ENCODE measurements at places on chromosomes 6 and 20.

DNA sequence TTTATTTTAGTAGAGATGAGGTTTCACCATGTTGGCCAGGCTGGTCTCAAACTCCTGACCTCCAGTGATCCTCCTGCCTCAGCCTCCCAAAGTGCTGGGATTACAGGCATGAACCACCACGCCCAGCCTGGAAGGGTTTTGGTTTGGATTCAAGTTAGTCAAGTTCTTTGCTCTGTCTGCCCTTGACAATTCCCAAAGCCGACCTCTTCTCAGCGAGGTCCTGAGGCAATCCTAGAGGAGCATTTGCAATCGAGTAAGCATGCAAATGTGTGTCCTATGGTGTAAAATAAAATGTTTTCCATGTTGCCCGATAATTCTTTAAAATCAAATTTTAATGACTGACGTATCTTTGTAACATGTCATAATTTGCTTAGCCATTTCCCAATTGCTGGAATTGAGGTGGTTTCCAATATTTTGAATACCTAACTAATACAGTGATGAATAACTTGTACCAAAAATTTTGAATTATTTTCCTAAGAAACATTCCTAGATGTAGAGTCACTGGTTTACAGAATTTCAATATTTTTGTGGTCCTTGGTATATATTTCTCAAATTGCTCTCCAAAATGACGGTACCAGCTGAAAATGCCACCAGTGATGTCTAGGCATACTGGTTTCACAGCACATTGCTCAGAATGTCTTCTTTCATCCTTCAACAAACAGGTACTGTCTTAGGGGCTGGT, 38.7 kb downstream of the GTF2H5 start:
- H3K4me3 ChIP-seq = no peak overlapping the region
- H3K27me3 ChIP-seq = no peaks in the 10 kb centered on the region
- DNase-seq = no peak

DNA sequence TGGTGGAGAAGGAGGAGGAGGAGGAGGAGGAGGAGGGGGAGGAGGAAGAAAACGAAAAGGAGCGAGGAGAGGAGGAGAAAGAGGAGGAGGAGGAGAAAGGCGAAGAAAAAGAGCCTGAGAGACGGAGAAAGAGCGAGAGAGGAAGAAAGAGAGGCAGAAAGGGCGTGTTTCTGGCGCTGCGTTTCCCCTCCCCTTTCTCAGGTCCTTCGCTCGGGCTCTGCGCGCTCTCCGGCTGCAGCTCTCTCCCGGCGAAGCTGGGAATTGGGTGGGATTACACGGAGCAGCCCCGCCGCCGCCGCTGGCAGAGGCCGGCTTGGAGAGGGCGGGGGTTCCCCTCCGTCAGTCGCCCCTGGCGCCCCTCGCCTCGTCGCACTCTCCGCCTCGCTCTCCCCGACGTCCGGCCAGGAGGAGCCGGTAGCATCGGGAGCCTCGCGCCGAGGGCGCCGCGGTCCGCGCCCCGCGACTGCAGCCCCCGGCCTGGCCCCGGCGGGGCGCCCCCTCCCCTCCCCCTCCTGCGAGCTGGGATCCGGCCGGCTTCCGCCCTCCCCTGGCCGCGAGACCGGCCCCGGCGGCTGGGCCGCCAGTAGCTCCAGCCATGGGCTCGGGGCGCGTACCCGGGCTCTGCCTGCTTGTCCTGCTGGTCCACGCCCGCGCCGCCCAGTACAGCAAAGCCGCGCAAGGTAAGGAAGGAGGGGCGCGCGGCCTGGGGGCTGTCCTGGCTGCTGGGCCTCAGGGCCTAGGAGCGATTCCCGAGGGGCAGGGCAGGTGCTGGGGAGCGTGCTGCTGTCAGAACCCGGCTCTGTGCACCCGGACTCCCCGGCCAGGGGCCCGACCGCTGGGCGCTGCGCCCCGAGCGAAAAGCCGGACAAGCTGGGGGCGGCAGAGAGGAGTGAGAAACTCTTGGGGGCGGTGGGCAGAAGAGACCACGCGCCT, at the start of gene SCUBE3:
SCUBE3 (plus strand) TSS at position 133 of the 933 bp plus-strand sequence; CDS start at position 596, 463 bp downstream.
- H3K4me1 ChIP-seq = peaks cover 4% of the 10 kb centered on the region
- no peak within 1 kb of the TSS for H3K4me3 ChIP-seq
- H3K27me3 ChIP-seq = peaks cover 39% of the 10 kb centered on the region
- DNase-seq = no peak
- peaks cover 6% of the 10 kb centered on the region for H3K36me3 ChIP-seq

DNA sequence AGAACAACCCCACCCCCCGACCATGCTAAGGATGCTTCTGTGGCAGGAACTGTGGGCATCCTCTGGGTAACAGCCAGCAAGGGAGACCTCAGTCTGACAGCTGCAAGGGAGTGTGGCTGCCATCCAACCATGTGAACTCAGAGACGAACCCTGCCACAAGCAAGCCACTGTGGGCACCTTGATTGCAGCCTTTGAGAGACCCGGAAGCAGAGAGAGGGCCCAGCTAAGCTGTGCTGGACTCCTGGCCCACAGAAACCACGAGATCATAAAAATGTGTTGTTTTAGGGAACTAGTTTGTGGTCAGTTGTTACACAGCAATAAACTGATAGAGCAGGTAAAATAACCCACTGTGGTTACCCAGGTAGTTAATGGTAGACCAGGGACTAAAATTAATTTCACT, 414.6 kb downstream of the CDH26 start:
- no peaks in the 10 kb centered on the region for H3K36me3 ChIP-seq
- H3K4me1 ChIP-seq = no peaks in the 10 kb centered on the region

- H3K36me3 ChIP-seq = no peaks in the 10 kb centered on the region
- no peaks in the 10 kb centered on the region for H3K27me3 ChIP-seq
- no peaks in the 10 kb centered on the region for H3K4me1 ChIP-seq
- no peak overlapping the region for H3K4me3 ChIP-seq
These were observed 446.3 kb upstream of the SLC35B3 start for GRCh38 chr6:8881663-8882062.

- no peaks in the 10 kb centered on the region for H3K4me1 ChIP-seq
- H3K27ac ChIP-seq = no peak overlapping the region
- no peak overlapping the region for H3K4me3 ChIP-seq
- no peak for DNase-seq
- no peaks in the 10 kb centered on the region for H3K36me3 ChIP-seq
These were observed 131.6 kb upstream of the TOP1 start for GRCh38 chr20:40896814-40897700.

DNA sequence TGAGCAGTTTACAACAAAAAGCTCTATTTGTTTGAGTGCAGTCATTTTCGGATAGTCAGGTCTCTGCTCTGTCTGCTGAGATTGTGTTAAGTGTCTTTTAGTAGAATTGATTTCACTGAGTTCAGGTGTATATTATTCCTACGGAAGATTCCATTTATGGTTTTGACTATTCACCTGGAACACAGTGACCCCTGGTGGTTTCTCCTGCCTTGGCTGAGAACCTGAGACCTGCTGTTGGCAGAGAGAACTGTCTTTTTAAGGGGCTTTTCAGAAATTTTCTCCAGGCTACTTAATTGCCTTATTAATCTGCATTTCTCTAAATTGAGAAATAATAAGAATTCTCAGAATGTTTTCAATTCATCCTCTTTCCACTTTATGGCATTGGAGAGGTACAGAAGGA, 508.0 kb downstream of the TBC1D32 start:
- no peaks in the 10 kb centered on the region for H3K36me3 ChIP-seq
- H3K4me1 ChIP-seq = no peaks in the 10 kb centered on the region
- DNase-seq = peak; percentile 61
- no peaks in the 10 kb centered on the region for H3K27me3 ChIP-seq
- H3K27ac ChIP-seq = no peak overlapping the region

GRCh38 chr6:111604259-111605099, 1.2 kb downstream of the TRAF3IP2 start:
- peak; percentile 75 for DNase-seq
- no peaks in the 10 kb centered on the region for H3K27me3 ChIP-seq
- H3K36me3 ChIP-seq = peaks cover 12% of the 10 kb centered on the region
- H3K4me1 ChIP-seq = peaks cover 43% of the 10 kb centered on the region

- no peak for DNase-seq
- no peak overlapping the region for H3K4me3 ChIP-seq
- no peaks in the 10 kb centered on the region for H3K27me3 ChIP-seq
- H3K27ac ChIP-seq = no peak overlapping the region
- peaks cover 7% of the 10 kb centered on the region for H3K36me3 ChIP-seq
These were observed 8.5 kb downstream of the GRIK2 start for GRCh38 chr6:101401792-101402621.

DNA sequence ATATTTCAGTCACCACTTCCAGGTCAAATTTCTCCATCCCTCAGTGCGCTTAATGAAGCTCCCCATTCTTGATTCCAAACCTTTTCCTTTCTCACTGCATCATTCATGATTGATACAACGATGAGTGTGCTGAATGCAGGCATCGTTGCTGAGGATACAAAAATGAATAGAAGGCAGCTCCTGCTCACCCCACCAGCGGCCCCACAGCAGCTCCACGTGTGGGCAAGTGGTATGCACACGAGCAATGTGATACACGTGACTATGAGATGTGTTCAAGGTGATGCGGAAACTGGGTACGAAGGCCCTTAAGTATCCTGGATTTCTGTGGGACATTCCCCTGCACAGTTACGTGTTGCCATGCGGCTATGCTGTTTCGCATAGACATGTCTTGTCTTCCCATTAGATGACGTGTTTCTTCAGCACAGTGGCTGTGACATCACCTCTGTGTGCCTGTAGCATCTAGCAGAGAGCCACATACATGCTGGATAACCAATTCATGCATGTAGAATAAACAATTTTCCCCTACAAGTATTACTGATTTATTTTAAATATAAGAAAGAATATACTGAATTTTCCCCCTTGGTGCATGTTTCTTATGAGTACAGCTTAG, 260.5 kb upstream of the AGPAT4 start:
- H3K4me3 ChIP-seq = no peak overlapping the region
- no peak for DNase-seq
- H3K36me3 ChIP-seq = no peaks in the 10 kb centered on the region
- H3K4me1 ChIP-seq = no peaks in the 10 kb centered on the region

- H3K4me1 ChIP-seq = peaks cover 18% of the 10 kb centered on the region
- DNase-seq = no peak
- no peak overlapping the region for H3K27ac ChIP-seq
- no peaks in the 10 kb centered on the region for H3K36me3 ChIP-seq
- no peak overlapping the region for H3K4me3 ChIP-seq
- H3K27me3 ChIP-seq = no peaks in the 10 kb centered on the region
These were observed 100.9 kb downstream of the TMEM242 start for GRCh38 chr6:157222201-157222981.

DNA sequence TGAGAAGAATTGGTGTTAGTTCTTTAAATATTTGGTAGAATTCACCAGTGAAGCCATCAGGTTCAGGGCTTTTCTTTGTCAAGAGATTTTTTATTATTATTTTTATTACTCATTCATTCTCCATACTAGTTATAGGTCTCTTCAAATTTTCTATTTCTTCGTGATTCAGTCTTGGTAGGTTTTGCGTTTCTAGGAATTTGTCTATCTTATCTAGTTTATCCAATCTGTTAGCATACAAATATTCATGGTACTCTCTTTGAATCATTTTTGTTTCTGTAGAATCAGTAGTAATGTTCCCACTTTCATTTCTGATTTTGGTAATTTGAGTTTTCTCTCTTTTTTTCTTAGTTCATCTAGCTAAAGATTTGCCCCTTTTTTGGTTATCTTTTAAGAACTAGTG, 52.3 kb upstream of the PRDM1 start:
- no peaks in the 10 kb centered on the region for H3K27me3 ChIP-seq
- H3K27ac ChIP-seq = no peak overlapping the region
- DNase-seq = no peak
- no peak overlapping the region for H3K4me3 ChIP-seq
- H3K4me1 ChIP-seq = peaks cover 10% of the 10 kb centered on the region
- no peaks in the 10 kb centered on the region for H3K36me3 ChIP-seq

DNA sequence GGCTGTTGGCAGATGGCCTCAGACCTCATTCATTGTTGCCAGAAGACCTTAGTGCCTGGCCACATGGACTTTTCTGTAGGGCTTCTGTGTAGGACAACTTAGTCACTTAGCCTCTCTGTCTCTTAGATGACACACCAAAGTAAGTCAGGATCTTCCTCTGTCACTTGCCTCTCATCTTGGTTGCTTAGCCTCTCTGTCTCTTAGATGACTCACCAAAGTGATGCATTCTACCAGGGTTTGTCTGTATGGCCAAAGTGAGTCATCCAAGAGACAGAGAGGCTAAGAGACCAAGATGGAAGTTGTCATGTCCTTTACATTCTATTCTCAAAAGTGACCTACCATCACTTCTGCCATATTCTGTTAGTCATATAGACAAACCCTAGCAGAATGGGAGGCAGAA, 255.9 kb upstream of the DEFB112 start:
- H3K36me3 ChIP-seq = no peaks in the 10 kb centered on the region
- no peaks in the 10 kb centered on the region for H3K4me1 ChIP-seq
- no peak overlapping the region for H3K4me3 ChIP-seq
- H3K27ac ChIP-seq = no peak overlapping the region
- no peaks in the 10 kb centered on the region for H3K27me3 ChIP-seq

DNA sequence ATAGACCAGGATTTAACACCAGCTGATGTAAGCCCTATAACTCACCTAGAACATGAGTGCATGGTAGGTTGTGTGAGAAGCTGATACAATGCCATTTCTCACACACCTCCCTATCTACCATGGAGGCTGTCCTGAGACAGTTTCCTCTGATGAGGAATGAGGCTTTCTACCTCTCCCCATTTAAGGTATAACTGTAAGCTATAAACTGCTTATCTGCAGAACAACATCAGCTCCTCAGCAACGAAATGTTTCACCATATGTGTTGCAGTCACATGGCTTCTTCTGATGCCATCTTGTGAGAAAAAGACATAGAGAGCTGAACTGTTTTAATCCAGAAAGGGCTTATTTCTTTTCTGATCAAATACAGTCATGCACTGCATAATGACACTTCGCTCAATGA, 20.7 kb downstream of the ZKSCAN3 start:
- no peaks in the 10 kb centered on the region for H3K27me3 ChIP-seq
- H3K4me1 ChIP-seq = no peaks in the 10 kb centered on the region
- H3K4me3 ChIP-seq = no peak overlapping the region
- no peaks in the 10 kb centered on the region for H3K36me3 ChIP-seq

- no peak for DNase-seq
- H3K4me1 ChIP-seq = no peaks in the 10 kb centered on the region
- no peak overlapping the region for H3K4me3 ChIP-seq
- H3K27ac ChIP-seq = no peak overlapping the region
- H3K36me3 ChIP-seq = no peaks in the 10 kb centered on the region
- H3K27me3 ChIP-seq = peaks cover 4% of the 10 kb centered on the region
These were observed 59.2 kb downstream of the ANKRD6 start for GRCh38 chr6:89492025-89492640.

All from MCF 10A (cell line).